Activated T-helper 1 cell treated with anti-CD3 and anti-CD28 coated beads, Interleukin-12 subunit alpha, Interleukin-12 subunit beta, Interleukin-2, Interleukin-4 antibody, amounts not matched to agents 30 ng/mL and 10 ng/mL and 1 ng/mL, durations not matched to agents 14 hours and 24 hours and 36 hours (primary cell): ENCODE measurements at places on chromosomes 13 and 19.

GRCh38 chr13:52016296-52016695 lies 4.1 kb downstream of the ALG11 start:
- H3K36me3 ChIP-seq, result peaks cover 25% of the 10 kb centered on the region
- no peak for DNase-seq
- no peak overlapping the region for H3K4me3 ChIP-seq

- H3K4me3 ChIP-seq, result peak overlapping the region; percentile 93
- peak; percentile 59 for DNase-seq
- peaks cover 22% of the 10 kb centered on the region for H3K36me3 ChIP-seq
- peak overlapping the region; percentile 88 for H3K27ac ChIP-seq
- H3K27me3 ChIP-seq, result peaks cover 16% of the 10 kb centered on the region
Observed at GRCh38 chr19:16325641-16326400, 1.2 kb downstream of the KLF2 start.

DNA sequence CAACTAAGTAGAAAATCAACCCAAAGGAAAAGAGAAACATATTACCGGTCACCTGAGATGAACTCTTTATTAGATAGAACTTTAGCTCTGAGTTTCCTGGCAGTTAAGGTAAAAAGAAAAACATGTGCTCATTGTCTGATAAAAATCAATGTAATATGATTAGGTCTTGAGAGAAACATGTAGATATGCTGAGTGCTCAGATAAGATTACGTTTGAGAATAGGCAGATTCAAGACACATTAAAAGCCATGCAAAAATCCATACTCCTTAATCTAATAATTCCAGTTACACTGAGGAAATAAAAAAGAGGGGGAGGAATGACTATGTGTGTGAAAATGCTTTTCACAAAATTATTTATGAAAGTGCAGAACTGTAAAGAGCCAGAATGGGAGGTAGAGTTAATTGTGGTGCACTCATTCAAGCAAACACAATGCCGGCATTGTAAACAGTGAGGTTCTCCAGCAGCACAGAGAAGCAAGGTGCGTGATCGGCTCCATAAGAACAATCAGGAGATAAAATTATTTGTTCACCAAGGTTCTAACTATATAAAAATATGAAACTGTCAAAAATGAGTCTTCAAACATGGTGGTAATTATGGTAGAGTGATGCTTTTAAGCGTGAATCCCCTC lies 88.8 kb downstream of the MBNL2 start:
- no peaks in the 10 kb centered on the region for H3K27me3 ChIP-seq
- H3K27ac ChIP-seq, result no peak overlapping the region
- DNase-seq, result no peak
- H3K4me3 ChIP-seq, result no peak overlapping the region
- peaks cover 11% of the 10 kb centered on the region for H3K4me1 ChIP-seq
- H3K36me3 ChIP-seq, result peaks cover 8% of the 10 kb centered on the region

DNA sequence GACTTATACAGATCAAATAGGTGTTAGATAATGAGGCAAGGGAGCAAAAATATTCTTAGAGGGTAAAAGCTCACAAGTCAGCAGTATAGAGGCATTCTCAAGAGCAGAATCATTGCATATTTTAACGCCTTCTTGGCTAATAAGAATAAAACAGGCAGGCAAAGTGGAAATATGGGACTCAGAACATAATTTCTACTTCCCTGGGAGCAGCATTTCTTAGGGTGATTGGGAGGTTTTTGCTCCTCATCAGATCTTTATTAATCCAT lies 39.6 kb downstream of the LHFPL6 start:
- no peak overlapping the region for H3K4me3 ChIP-seq
- no peak overlapping the region for H3K27ac ChIP-seq
- H3K4me1 ChIP-seq, result no peaks in the 10 kb centered on the region

DNA sequence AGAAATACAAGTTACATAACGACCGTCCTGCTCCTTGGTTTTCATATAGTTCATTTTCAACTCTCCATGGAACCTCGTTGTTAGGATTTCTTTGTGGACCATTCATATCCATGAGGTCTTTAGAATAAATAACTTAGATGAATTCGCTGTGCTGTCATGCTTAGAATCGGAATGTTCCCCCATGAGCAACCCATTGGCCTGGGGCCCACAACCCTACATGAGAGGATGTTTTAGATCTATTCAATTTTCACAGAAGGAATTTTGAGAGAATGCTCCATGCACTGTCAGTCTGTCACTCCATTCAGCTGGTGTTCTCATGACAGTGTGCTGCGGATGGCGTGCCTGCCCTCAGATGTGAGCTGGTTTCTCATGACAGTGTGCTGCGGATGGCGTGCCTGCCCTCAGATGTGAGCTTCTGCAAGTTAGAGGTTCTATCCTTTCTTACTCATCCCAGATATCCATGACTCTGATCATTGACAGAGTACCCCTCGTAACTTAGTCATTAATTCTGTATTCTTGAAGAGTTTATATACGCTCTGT lies 1193.1 kb downstream of the EFNB2 start:
- no peak for DNase-seq
- no peak overlapping the region for H3K4me3 ChIP-seq
